ENCODE measurements at places on chromosomes 2 and 18.
A peak's percentile ranks its signal among the peaks of the same experiment; 100 is the strongest.

GRCh38 chr2:101912545-101912944, 79.2 kb upstream of the IL1R2 start:
- no peaks in the 10 kb centered on the region for H3K27me3 ChIP-seq
- no peak overlapping the region for H3K27ac ChIP-seq
- H3K4me3 ChIP-seq = no peak overlapping the region

- peaks cover 8% of the 10 kb centered on the region for H3K27me3 ChIP-seq
- H3K27ac ChIP-seq = no peak overlapping the region
- H3K36me3 ChIP-seq = no peaks in the 10 kb centered on the region
- peak; percentile 57 for DNase-seq
- no peaks in the 10 kb centered on the region for H3K4me1 ChIP-seq
- no peak overlapping the region for H3K4me3 ChIP-seq
These were observed 39.0 kb upstream of the MAL start for GRCh38 chr2:94986392-94986963.

DNA sequence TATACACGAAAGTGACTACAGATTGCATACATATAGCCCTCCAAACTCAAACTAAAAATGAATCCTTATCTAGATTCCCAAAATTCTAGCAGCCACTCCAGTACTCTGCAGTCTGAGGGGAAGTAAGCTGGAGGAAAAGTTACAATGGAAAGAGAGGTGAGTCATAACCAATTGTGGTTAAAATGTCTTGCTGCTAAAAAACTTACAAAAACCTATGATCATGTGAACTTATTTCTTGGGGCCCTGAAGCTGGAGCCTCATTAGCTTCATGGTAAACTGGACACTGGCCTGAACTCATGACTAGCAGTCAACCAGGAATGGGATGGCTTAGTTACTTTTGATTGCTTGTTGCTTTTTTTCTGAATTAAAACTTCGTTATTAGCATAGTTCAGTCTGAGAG, 175.9 kb downstream of the SLC4A3 start:
- no peaks in the 10 kb centered on the region for H3K4me1 ChIP-seq
- H3K36me3 ChIP-seq = no peaks in the 10 kb centered on the region
- no peak overlapping the region for H3K27ac ChIP-seq
- peaks cover 2% of the 10 kb centered on the region for H3K27me3 ChIP-seq
- no peak for DNase-seq

- no peak overlapping the region for H3K27ac ChIP-seq
- no peak overlapping the region for H3K4me3 ChIP-seq
- no peaks in the 10 kb centered on the region for H3K36me3 ChIP-seq
These were observed 218.1 kb upstream of the TNP1 start for GRCh38 chr2:217077831-217078407.

- H3K4me1 ChIP-seq = no peaks in the 10 kb centered on the region
- DNase-seq = no peak
- no peak overlapping the region for H3K4me3 ChIP-seq
- peaks cover 30% of the 10 kb centered on the region for H3K36me3 ChIP-seq
- no peak overlapping the region for H3K27ac ChIP-seq
- no peaks in the 10 kb centered on the region for H3K27me3 ChIP-seq
These were observed 26.2 kb downstream of the TTC21B start for GRCh38 chr2:165927353-165927752.

GRCh38 chr2:207467716-207468347, 61.9 kb upstream of the CREB1 start:
- H3K27me3 ChIP-seq = no peaks in the 10 kb centered on the region
- no peaks in the 10 kb centered on the region for H3K36me3 ChIP-seq
- no peak overlapping the region for H3K4me3 ChIP-seq
- peaks cover 18% of the 10 kb centered on the region for H3K4me1 ChIP-seq

- H3K27ac ChIP-seq = peak overlapping the region; percentile 7
- DNase-seq = no peak
- H3K4me3 ChIP-seq = no peak overlapping the region
- H3K4me1 ChIP-seq = peaks cover 30% of the 10 kb centered on the region
- no peaks in the 10 kb centered on the region for H3K27me3 ChIP-seq
- peaks cover 2% of the 10 kb centered on the region for H3K36me3 ChIP-seq
These were observed 26.1 kb upstream of the SERTAD2 start for GRCh38 chr2:64679673-64680425.

- DNase-seq = no peak
- peaks cover 13% of the 10 kb centered on the region for H3K4me1 ChIP-seq
- peak overlapping the region; percentile 72 for H3K4me3 ChIP-seq
- H3K27ac ChIP-seq = peak overlapping the region; percentile 76
- no peaks in the 10 kb centered on the region for H3K36me3 ChIP-seq
These were observed 652 bp downstream of the GCA start for GRCh38 chr2:162344617-162344950.

DNA sequence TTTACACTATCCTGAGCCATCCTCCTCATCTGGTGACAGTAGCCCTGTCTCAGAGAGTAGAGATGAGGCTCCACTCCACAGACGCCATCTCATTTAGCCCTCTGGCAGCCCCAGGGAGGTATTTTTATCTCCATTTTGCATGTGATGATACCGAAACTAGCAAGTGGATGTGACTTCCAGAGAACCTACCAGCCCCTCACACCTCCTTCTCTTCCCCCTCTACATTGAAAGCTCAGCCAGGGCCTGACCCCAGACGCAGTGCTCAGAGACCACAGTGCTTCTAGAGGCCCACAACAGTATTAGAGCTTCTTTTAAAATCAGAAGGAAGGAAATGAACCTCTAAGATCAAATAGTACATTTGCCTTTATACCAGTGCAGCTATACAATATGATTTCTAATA, 8.3 kb downstream of the GYPC start:
- DNase-seq = peak; percentile 36
- H3K4me3 ChIP-seq = peak overlapping the region; percentile 61
- H3K4me1 ChIP-seq = peaks cover 86% of the 10 kb centered on the region
- peaks cover 69% of the 10 kb centered on the region for H3K36me3 ChIP-seq
- H3K27ac ChIP-seq = peak overlapping the region; percentile 94
- H3K27me3 ChIP-seq = no peaks in the 10 kb centered on the region

GRCh38 chr2:55901941-55902340, 21.6 kb downstream of the EFEMP1 start:
- no peaks in the 10 kb centered on the region for H3K27me3 ChIP-seq
- no peak overlapping the region for H3K27ac ChIP-seq
- DNase-seq = no peak
- H3K4me3 ChIP-seq = no peak overlapping the region
- H3K36me3 ChIP-seq = no peaks in the 10 kb centered on the region
- no peaks in the 10 kb centered on the region for H3K4me1 ChIP-seq

GRCh38 chr2:71563872-71564271, 110.5 kb downstream of the DYSF start:
- H3K27me3 ChIP-seq = no peaks in the 10 kb centered on the region
- H3K4me3 ChIP-seq = no peak overlapping the region
- no peaks in the 10 kb centered on the region for H3K4me1 ChIP-seq
- H3K27ac ChIP-seq = no peak overlapping the region
- DNase-seq = no peak

DNA sequence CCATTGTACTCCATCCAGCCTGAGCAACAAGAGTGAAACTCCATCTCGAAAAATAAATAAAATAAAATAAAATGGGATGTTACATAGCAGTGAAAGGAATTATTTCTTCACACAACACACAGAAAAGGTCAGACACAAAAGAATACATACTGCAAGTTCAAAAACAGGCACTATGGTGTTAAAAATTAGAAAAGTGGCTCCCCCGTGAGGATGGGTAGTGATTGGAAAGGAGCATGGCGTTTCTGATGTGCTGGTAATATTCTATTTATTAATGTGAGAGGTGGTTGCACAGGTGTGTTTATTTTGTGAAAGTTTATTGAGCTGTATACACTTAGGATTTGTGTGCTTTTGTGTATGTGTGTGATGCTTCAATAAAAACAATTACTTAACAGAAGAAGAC, 22.9 kb upstream of the RAB10 start:
- no peak overlapping the region for H3K27ac ChIP-seq
- H3K4me3 ChIP-seq = no peak overlapping the region

- H3K4me1 ChIP-seq = peaks cover 6% of the 10 kb centered on the region
- DNase-seq = no peak
- H3K27me3 ChIP-seq = no peaks in the 10 kb centered on the region
- H3K36me3 ChIP-seq = no peaks in the 10 kb centered on the region
These were observed 26.1 kb upstream of the SPTBN1 start for GRCh38 chr2:54429811-54430551.

GRCh38 chr2:114139542-114139941, 249.7 kb downstream of the ACTR3 start:
- no peaks in the 10 kb centered on the region for H3K36me3 ChIP-seq

DNA sequence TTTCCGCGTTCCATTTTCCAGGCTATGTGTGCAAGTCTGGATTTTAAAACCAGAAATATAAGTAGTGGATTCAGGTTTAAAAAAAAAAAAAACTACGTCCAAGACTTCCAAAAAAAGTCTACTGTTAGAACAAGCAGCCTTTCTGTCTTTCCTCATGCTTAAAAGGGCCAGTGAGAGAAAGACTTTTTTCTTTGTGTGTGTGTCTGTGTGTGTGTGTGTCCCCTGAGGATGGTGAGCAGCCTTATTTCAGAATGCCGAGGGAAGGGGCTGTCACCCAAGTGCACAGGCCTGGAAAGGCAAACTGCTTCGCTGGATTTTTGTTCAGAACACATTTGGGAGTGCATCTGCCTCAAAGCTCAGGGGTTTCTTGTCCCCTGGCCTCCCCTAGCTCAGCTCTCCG, 98.8 kb downstream of the ZBTB7C start:
- no peak overlapping the region for H3K27ac ChIP-seq
- peaks cover 6% of the 10 kb centered on the region for H3K27me3 ChIP-seq
- no peaks in the 10 kb centered on the region for H3K36me3 ChIP-seq

DNA sequence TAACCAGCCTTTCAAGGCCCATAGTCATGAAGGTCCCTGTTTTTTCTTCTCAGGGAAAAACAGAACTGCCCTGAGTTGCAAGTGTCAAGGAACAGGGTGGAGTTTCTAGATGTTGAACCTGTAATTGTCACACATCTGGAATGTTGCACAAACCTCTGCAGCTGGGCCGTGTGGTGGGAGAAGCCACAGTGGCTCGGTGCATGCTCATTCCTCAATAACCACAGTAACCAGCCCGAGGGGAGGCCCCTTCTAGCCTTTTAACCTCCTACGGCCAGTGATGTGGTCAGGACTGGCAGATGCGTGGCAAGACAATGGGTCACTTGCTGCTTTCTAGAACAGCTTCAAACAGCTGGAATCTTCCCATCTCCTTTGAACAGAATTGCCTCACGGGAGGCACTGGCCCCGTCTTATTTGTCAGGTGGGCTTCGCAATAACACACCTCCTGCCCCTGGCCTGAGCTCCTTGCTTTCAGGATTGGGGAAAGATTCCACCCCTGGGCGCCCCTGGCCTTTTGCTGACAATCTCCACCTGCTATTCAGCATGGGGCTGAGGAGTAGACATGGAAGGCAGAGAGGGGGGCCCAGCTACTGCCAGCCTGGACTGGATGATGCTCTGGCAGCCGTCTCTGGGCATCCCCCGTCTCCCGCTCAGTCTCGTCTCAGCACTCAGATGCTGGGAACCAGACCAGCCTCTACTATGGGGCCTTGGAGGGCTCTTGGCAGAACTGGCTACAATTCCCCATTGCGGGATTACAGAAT, 102.9 kb downstream of the KLHL29 start:
- peaks cover 4% of the 10 kb centered on the region for H3K27me3 ChIP-seq
- H3K27ac ChIP-seq = no peak overlapping the region
- peaks cover 50% of the 10 kb centered on the region for H3K4me1 ChIP-seq
- DNase-seq = no peak

DNA sequence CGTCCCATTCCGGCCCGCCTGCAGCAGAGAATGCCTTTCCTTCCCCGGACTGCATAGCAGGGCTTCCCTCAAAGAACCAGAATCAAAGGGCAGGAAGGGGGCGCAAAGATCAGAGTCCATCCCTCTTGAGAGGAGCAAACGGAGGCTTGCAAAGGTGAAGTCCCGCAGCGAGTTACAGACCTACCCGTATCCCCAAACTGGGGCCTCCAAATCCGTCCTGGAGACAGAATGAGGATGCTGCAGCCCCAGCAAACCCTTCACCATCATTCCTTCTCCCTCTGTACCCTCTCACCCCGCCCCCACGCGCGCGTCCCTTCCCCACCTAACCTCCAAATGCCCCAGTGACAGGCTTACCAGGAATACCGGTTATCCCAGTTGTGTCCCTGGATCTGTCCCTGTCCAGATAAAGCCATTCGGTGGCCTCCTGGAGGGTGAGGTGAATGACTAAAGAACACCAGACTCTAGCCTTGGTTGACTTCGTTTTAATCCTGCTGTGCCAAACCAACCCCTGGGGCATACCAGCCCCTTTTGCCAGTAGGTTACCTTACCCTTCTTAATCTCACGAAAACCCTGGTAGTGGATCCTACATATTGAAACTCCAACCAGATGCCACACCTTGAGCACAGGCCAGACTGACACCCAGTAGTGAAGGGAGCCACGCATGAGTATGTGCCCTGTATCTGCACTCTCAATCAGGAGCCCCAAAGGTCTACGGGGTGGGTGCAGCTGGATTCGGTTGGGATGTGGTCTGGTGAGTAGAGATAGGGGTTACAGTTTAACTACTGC, 961 bp upstream of the SLC40A1 start:
- H3K4me1 ChIP-seq = peaks cover 19% of the 10 kb centered on the region
- peak overlapping the region; percentile 81 for H3K27ac ChIP-seq
- H3K27me3 ChIP-seq = peaks cover 31% of the 10 kb centered on the region
- H3K4me3 ChIP-seq = peak overlapping the region; percentile 70
- DNase-seq = peak; percentile 13

- no peaks in the 10 kb centered on the region for H3K36me3 ChIP-seq
- peaks cover 2% of the 10 kb centered on the region for H3K27me3 ChIP-seq
- no peak for DNase-seq
- no peak overlapping the region for H3K4me3 ChIP-seq
- H3K4me1 ChIP-seq = peaks cover 5% of the 10 kb centered on the region
These were observed 165.0 kb downstream of the ZEB2 start for GRCh38 chr2:144354953-144355352.

DNA sequence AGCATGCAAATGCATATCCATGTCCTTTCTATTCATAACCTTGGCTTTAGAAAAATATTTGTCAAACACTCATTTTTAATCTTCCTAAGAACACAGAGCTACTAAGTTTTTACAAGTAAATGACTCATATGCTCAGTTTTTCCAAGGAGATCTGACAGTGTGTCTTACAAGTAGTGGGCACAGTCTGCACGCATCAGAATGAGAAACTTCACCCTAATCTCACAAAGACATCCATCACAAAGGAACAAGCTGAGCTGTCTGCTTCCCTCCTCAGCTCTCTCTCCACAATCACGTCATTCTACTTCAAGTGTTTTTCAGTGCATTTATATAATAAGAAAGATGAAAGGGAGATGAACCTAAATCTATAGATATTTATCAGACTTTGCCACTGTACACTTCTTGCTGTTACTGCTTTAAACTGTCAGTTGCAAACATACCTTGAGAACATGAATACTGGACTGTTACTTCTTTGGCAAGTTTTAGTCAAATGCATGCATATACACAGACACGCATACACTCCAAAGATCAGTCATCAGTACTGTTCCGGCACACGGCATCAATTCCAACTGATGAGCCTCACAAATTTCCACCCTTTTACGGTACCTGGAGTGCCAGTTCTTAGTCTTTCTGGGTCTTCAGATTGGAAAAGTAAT, 75.7 kb downstream of the RBMS1 start:
- H3K27ac ChIP-seq = no peak overlapping the region
- H3K36me3 ChIP-seq = peaks cover 37% of the 10 kb centered on the region
- no peak overlapping the region for H3K4me3 ChIP-seq
- H3K27me3 ChIP-seq = no peaks in the 10 kb centered on the region
- H3K4me1 ChIP-seq = peaks cover 71% of the 10 kb centered on the region

GRCh38 chr18:31206071-31206470, 43.4 kb upstream of the DSC1 start:
- H3K27me3 ChIP-seq = no peaks in the 10 kb centered on the region
- no peak overlapping the region for H3K27ac ChIP-seq
- no peak overlapping the region for H3K4me3 ChIP-seq
- H3K36me3 ChIP-seq = no peaks in the 10 kb centered on the region
- no peaks in the 10 kb centered on the region for H3K4me1 ChIP-seq

Measured in activated CD4-positive, alpha-beta T cell treated with anti-CD3 and anti-CD28 coated beads, Interleukin-2, amount 10 ng/mL, durations not matched to agents 7 days and 5 days (primary cell).